ENCODE measurements at places on chromosomes 4 and X.

DNA sequence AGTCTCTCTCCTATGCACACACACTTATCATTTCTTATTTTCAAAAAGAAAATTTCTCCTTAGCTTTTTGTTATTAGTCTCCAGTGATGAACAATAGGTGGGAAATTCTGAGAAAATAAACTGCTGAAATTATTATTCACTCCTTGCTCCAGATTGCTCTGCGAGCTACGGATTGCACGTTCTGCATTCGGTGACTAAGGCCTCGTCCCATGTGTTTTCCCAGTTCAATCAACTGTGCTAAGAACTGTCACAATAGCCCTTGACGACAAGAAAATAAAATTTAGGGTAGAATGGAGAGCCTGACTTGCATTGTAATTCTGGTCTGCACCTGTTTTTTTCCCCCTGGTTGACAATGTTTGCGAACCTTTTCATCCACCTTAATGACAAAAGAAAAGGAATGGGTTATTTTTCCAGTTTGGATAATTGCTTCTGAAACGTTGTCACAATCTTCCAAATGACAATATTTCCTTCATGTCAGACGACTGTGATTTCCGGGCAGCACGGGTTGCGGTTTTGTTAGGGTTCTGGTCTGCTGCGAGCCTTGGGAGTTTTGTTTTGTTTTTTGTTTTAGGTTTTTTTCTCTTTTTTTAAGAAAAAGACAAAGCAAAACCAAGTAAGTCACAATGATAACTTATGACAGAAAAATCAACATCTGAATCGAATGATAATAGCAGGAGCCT is 124.5 kb upstream of the NOCT start:
- DNase-seq: no peak

DNA sequence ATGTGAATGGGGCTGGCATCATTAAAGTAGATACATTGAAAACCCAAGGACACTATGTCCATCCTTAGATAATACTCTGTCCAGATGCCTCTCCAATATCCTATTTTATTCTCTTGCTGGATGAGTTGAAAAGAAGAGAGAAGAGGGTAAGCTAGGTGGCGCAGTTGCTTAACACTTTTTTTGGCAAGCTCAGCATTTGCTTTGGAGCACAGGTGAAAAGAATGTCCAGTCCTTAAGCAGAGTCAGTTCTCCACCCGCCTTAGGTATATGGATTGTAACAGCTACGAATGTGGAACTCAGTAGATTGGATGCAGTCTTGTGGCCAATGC is 208.4 kb downstream of the NWD2 start:
- DNase-seq: peak; percentile 84

DNA sequence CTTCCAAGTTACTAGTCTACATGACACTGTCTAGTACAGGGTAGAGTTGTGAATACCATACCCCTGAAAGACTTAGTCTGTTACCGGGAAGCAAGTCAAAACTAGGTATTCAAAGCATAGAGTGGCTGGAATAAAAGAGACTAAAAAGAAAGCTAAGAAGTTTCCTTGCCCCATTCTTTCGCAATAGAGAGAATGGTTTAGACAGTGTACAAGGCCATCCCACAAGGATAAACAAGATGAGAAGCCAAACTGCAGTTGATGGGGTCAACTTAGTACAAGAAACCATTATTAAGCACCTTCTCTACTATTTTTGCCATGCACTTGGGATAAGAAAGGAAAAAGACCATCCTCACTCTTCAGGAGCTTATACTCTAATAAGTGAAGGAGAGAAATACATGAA is 30.3 kb downstream of the AMMECR1 start:
- no peak for DNase-seq

GRCh38 chrX:110703641-110704040 is 92.0 kb downstream of the CHRDL1 start:
- DNase-seq: no peak

DNA sequence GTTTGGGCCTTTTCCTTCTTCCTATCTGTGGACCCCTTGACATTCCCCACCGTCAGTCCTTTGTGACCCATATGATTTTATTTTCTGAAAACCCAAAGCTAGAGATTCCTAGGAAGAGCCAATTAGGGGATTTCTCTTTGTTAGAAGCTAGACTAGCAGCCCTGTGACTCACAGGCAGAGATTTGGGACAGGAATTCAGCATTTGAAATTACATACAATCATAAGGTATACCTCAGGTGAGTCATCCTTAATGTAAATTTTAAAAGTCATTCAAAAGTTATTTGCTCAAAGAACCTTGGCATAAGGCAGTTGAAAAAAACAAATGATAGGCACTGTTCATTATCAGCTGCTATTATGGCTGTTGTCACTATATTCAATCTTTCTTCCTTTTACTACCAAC is 40.6 kb downstream of the USP26 start:
- no peak for DNase-seq

GRCh38 chr4:165768281-165768680 is 104.8 kb upstream of the TLL1 start:
- DNase-seq: no peak

DNA sequence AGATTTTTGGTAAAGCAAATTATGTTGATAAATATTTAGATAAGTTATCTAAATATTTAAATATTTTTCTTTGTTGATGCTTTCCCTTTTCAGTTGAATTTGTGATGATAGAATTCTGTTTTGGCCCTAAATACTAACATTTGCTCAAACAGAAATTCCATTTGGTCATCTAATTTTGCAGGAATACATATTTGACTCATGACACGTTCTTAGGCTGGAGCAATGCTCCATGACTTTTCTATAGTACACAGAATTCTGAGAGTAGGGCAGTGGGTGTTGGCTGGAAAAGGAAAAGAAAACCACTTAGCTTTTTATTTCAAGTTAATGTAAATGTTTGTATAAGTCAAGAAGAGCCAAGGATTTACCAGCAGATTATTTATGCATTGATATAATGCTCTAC is 58.6 kb upstream of the GK2 start:
- DNase-seq: no peak

Data from dermis blood vessel endothelial cell (primary cell).